ENCODE measurements at places on chromosomes 1 and 21. TPM values are rescaled to one million over a fixed set of nuclear protein-coding genes. Genes with fewer than 3 reads are reported as not detected.

The CBS gene
- 36.6 TPM for total RNA-seq

The ORC1 gene
- 3.1 TPM for total RNA-seq

The FAM76A gene
- total RNA-seq: 12.2 TPM

The KANK4 gene
- total RNA-seq: 5.5 TPM

The NBPF3 gene
- 12.4 TPM for total RNA-seq

The KPRP gene
- not detected for total RNA-seq

The NCF2 gene
- total RNA-seq: 13.7 TPM

The SMIM1 gene
- total RNA-seq: 33.6 TPM

The SERPINC1 gene
- 125 TPM for total RNA-seq

- DNase-seq: no peak
- no peak overlapping the region for H3K27ac ChIP-seq
- no peaks in the 10 kb centered on the region for H3K4me1 ChIP-seq
- H3K36me3 ChIP-seq: no peaks in the 10 kb centered on the region
These were observed 37.2 kb upstream of the SCCPDH start for GRCh38 chr1:246687002-246687401.

GRCh38 chr1:29687601-29688244 lies 451.4 kb downstream of the PTPRU start:
- DNase-seq: no peak
- H3K27me3 ChIP-seq: peaks cover 7% of the 10 kb centered on the region
- no peak overlapping the region for H3K4me3 ChIP-seq
- H3K4me1 ChIP-seq: peaks cover 10% of the 10 kb centered on the region
- peak overlapping the region; percentile 1 for H3K27ac ChIP-seq

DNA sequence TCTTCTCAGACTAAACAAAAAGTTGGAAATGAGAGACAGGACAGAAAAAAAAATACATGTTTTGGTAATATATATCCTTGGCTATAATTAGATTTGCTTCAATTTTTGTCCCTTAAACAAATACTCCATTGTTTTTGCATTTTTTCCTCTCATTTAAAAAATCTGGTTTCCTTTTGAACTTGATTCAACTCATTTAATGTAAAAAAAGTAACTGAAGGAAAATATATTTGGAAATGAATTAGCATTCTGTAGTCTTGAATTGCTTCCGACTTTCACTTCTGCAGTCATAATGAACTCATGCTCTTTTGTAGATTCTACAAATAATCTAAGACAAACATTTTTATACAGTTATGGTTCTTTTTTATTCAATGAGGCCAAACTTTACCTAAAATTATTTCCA lies 309.1 kb downstream of the HMCN1 start:
- no peak overlapping the region for H3K27ac ChIP-seq
- H3K4me3 ChIP-seq: no peak overlapping the region
- no peaks in the 10 kb centered on the region for H3K36me3 ChIP-seq

DNA sequence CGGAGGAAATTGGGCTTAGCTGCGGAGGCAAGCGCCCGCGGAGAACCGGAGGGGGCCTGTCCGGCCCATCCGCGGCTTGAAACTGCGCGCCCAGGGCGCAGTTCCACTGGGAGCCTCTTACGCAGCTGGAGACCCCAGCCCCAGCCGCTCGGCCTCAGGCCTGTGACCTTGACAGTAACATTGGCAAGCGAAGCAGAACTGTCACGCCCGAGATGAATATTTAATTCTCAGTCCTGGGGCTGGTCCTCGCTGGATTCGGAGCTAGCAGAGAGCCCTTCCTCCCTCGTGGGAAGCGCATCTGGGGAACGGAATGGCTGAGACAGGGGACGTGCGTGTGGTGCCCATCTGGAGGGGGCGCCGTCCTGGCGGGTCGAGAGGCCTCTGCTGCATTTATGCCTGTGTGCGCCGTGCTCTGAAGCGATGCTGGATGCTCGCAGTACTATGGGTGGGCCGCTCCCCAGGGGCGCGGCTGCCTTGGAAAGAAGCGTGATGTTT lies 928 bp downstream of the SLC6A17 start:
- H3K27me3 ChIP-seq: peaks cover 92% of the 10 kb centered on the region
- DNase-seq: no peak
- no peak overlapping the region for H3K27ac ChIP-seq
- no peak overlapping the region for H3K4me3 ChIP-seq
- H3K4me1 ChIP-seq: peaks cover 6% of the 10 kb centered on the region

DNA sequence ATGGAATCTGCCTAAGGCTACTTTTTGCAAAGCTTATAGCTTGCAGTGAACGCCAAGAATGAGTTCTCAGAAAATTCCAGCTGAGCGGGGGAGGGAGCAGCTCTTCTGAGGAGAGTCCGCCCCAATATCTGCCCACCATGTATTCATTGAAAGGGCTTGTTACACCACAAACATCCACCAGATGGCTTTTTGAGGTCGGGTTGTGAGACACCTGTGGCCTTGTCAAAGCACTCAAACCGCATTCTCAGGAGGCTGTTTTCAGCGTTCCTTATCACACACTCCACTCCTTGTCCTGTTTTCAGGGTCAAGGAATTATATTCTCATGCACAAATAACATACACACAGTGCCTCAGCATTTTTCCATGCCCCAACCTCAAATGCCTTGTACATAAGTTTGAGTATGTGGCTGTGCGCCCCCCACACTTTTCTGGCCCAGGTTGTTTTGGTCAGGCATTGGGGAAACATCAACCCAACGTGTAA lies 3.9 kb upstream of the C4BPB start:
- no peaks in the 10 kb centered on the region for H3K27me3 ChIP-seq
- DNase-seq: peak; percentile 80
- H3K4me1 ChIP-seq: peaks cover 36% of the 10 kb centered on the region

DNA sequence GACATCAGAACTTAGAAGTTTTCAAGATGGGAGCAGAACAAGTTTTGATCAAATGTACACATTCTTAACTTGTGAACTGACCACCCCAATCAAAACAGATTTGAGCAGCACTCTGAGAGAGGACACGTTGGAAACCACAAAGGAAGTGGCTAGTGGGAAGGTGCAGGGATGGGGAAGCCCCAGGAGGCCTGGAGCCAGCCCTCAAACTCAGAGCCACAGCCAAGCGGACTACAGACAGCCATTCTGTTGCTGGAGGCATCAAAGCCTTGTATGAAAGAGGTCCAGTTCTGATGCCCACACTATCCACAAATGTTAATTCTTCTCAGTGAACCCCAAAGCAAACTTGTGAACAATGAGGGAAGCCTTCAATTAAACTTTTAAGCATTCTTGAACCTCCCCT lies 143.6 kb upstream of the RAB4A start:
- no peak overlapping the region for H3K4me3 ChIP-seq
- peaks cover 19% of the 10 kb centered on the region for H3K4me1 ChIP-seq
- H3K36me3 ChIP-seq: no peaks in the 10 kb centered on the region
- DNase-seq: no peak
- no peak overlapping the region for H3K27ac ChIP-seq
- no peaks in the 10 kb centered on the region for H3K27me3 ChIP-seq

- no peaks in the 10 kb centered on the region for H3K36me3 ChIP-seq
- H3K27ac ChIP-seq: no peak overlapping the region
- no peaks in the 10 kb centered on the region for H3K27me3 ChIP-seq
These were observed 9.0 kb upstream of the TBX19 start for GRCh38 chr1:168271636-168272035.

GRCh38 chr1:236122176-236122575 lies 20.2 kb upstream of the GPR137B start:
- no peak overlapping the region for H3K27ac ChIP-seq
- no peaks in the 10 kb centered on the region for H3K4me1 ChIP-seq
- no peaks in the 10 kb centered on the region for H3K27me3 ChIP-seq
- DNase-seq: no peak
- H3K36me3 ChIP-seq: no peaks in the 10 kb centered on the region
- H3K4me3 ChIP-seq: no peak overlapping the region

GRCh38 chr1:58611861-58612385 lies 34.9 kb upstream of the TACSTD2 start:
- H3K4me3 ChIP-seq: no peak overlapping the region
- no peaks in the 10 kb centered on the region for H3K27me3 ChIP-seq
- no peaks in the 10 kb centered on the region for H3K36me3 ChIP-seq
- DNase-seq: no peak
- H3K4me1 ChIP-seq: no peaks in the 10 kb centered on the region

GRCh38 chr1:225777583-225778336 lies at the start of gene SRP9:
Gene SRP9 (plus strand): TSS chr1:225777826. CDS start chr1:225777941, 115 bp downstream.
- peaks cover 28% of the 10 kb centered on the region for H3K4me1 ChIP-seq
- H3K27ac ChIP-seq: peak within 1 kb of the TSS; percentile 96
- peak; percentile 100 for DNase-seq
- peak within 1 kb of the TSS; percentile 85 for H3K4me3 ChIP-seq
- no peaks in the 10 kb centered on the region for H3K27me3 ChIP-seq
- no peaks in the 10 kb centered on the region for H3K36me3 ChIP-seq

DNA sequence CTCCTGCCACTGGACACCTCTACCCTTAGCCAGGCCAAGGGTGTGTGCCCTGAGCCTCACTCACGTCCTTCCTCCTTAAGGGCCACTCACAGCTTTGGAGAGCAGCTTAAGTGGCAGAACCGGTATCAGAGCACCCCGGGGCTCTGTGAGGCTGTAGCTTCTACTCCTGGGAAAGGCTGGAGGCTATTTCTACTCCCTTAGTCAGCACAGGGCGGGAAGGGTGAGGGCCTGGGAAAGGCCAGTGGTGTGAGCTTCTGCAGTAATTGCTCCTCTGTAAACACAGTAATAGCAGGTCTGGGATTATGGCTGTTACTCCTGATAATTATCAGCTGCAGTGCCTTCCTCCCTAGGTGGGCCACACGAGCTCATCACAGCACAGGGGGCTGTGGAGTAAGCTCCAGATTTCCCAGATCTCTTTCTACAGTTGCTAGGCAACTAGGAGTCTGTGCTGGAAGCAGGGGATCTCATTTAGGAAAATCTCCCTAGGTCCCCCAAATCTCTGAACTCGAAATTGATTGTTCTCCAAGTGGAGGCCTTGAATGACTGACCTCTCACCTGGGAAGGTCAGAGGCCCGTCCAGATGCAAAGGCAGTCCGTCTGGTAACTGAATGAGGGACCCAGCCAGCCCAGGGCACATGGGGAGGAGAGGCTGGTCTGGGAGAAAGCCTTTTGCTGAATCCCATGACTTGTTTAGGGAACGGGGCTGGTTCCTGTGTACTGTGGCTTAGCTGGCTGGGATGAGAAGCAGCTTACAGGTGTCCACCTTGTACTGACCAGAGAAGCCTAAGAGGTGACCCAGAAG lies 29.3 kb downstream of the IER5 start:
- peak; percentile 69 for DNase-seq
- peaks cover 26% of the 10 kb centered on the region for H3K4me1 ChIP-seq

- H3K27ac ChIP-seq: no peak overlapping the region
- DNase-seq: no peak
- no peaks in the 10 kb centered on the region for H3K27me3 ChIP-seq
- H3K4me1 ChIP-seq: peaks cover 6% of the 10 kb centered on the region
- no peak overlapping the region for H3K4me3 ChIP-seq
- no peaks in the 10 kb centered on the region for H3K36me3 ChIP-seq
These were observed 5.8 kb upstream of the CLDN19 start for GRCh38 chr1:42745851-42746250.

GRCh38 chr21:44456915-44457736 lies 1.8 kb downstream of the LRRC3 start:
- DNase-seq: no peak
- peaks cover 14% of the 10 kb centered on the region for H3K4me1 ChIP-seq
- no peak overlapping the region for H3K4me3 ChIP-seq
- no peaks in the 10 kb centered on the region for H3K27me3 ChIP-seq
- H3K36me3 ChIP-seq: no peaks in the 10 kb centered on the region

DNA sequence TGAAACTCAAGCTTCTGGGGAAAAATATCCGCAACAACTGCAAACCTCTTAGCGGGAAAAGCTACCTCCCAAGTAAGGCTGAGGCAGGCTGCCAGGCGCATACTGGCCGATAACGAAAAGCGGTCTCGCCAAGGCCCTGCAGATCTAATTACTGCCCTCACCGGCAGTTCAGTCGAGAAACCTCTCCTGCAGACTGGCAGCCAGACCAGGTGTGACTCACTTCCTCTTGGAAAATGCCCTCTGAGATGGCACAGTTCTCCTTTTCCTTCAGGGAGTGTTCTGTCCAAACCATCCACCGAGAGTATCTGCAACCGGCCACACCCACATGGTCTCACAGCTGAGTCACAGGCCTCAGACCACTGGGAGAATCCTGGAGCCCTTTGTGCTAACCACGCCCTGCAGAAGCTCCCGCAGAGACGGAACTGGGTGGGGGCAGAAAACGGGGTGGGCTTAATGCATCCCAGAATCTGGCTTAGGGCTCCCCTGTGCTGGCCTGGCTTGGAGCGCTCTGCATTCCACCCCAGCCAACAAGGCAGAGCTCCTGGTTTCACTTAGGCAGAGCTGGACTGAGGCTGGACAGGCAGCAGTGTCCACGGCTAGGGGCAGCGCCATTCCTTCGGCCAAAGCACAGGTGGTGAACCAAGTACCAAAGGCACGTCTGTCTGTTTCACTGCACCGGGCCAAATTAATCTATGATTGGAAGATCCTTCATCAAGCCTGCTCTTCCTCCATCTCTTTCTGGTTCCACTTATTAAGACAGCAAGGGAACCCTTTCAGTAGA lies 1.2 kb downstream of the S100A10 start:
- no peaks in the 10 kb centered on the region for H3K36me3 ChIP-seq
- H3K27me3 ChIP-seq: no peaks in the 10 kb centered on the region
- peak; percentile 89 for DNase-seq
- peaks cover 53% of the 10 kb centered on the region for H3K4me1 ChIP-seq
- H3K27ac ChIP-seq: peak overlapping the region; percentile 100

DNA sequence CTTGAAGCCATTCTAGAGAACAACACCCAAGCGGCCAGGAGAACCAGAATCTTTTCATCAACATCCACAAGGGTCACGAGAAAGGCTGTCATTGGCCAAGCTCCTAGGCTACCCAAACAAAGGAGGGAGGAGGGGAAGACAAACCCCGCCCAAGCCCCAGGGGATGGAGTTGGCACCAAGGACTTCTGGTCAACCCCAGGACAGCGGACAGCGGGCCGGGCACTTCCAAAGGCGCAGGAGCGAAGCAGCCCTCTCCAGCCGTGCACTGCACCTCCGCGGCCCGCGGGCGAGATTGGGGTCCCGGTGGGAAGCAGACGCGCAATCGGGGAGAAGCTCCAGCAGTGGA lies at the start of gene CLIC6:
CLIC6 (plus strand) TSS at position 192 of the 346 bp plus-strand sequence. CDS start 395 bp downstream, outside the sequence.
- peak within 1 kb of the TSS; percentile 79 for H3K4me3 ChIP-seq
- H3K4me1 ChIP-seq: peaks cover 20% of the 10 kb centered on the region
- H3K27ac ChIP-seq: peak within 1 kb of the TSS; percentile 68
- H3K27me3 ChIP-seq: peaks cover 33% of the 10 kb centered on the region
- peak; percentile 28 for DNase-seq
- no peaks in the 10 kb centered on the region for H3K36me3 ChIP-seq

- no peaks in the 10 kb centered on the region for H3K4me1 ChIP-seq
- peak overlapping the region; percentile 80 for H3K4me3 ChIP-seq
- no peak for DNase-seq
- no peaks in the 10 kb centered on the region for H3K36me3 ChIP-seq
- H3K27me3 ChIP-seq: no peaks in the 10 kb centered on the region
These were observed 668 bp downstream of the KIF14 start for GRCh38 chr1:200619894-200620272.

GRCh38 chr1:43069461-43070050 lies 102.5 kb downstream of the EBNA1BP2 start:
- no peak overlapping the region for H3K4me3 ChIP-seq
- peak overlapping the region; percentile 74 for H3K27ac ChIP-seq
- peak; percentile 62 for DNase-seq
- peaks cover 26% of the 10 kb centered on the region for H3K4me1 ChIP-seq
- no peaks in the 10 kb centered on the region for H3K36me3 ChIP-seq
